CD4-positive, alpha-beta memory T cell (primary cell): ENCODE measurements at places on chromosomes 16 and 17. TPM values are rescaled to one million over a fixed set of nuclear protein-coding genes. Genes with fewer than 3 reads are reported as not detected.

ITPRIPL2 gene
- polyA plus RNA-seq, result 0.47 TPM

MYH3 gene
- polyA plus RNA-seq, result 0.47 TPM

DNA sequence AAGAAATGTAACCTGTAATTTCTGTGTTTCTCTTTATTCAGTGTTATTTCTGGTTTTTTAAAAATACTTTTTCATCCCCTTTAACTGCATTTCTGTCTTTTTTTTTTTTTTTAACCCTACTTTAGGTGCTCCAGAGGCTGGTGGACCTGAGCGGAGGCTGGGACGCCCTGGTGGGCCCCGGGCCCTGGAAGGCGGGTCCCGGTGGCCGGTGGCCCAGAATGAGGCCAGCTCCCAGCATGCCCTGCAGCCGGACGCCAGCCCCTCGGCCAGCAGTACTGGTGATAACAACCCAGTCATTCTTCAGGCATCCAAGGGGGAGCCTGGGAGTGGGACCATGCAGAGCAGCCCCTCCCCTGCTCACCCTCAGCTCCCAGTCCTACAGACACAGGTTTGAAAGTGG, 1.5 kb downstream of the SRCAP start:
- H3K27ac ChIP-seq, result no peak overlapping the region
- peaks cover 29% of the 10 kb centered on the region for H3K4me1 ChIP-seq
- DNase-seq, result no peak
- peaks cover 23% of the 10 kb centered on the region for H3K36me3 ChIP-seq
- no peak overlapping the region for H3K4me3 ChIP-seq

GRCh38 chr16:56294579-56294978, 103.3 kb downstream of the GNAO1 start:
- no peaks in the 10 kb centered on the region for H3K4me1 ChIP-seq
- H3K27me3 ChIP-seq, result no peaks in the 10 kb centered on the region
- DNase-seq, result no peak
- no peak overlapping the region for H3K27ac ChIP-seq
- H3K4me3 ChIP-seq, result no peak overlapping the region
- H3K36me3 ChIP-seq, result no peaks in the 10 kb centered on the region

GLP2R gene
- not detected for polyA plus RNA-seq
